HepG2 (cell line): ENCODE measurements at places on chromosomes 6 and 20. TPM values are rescaled to one million over a fixed set of nuclear protein-coding genes. Genes with fewer than 3 reads are reported as not detected.

The TINAG gene
- 0.08 TPM in 1 of 2 replicates, not detected in the other for polyA plus RNA-seq

The RSPH9 gene
- not detected in 2 replicates for polyA plus RNA-seq

The CST5 gene
- 0.16 TPM in 1 of 2 replicates, not detected in the other for polyA plus RNA-seq

The TUBB1 gene
- polyA plus RNA-seq: 51.5 and 57.6 TPM in 2 replicates

The PLEKHG1 gene
- 0.03 TPM in 2 replicates for polyA plus RNA-seq

The MYL9 gene
- 0.87 and 1.1 TPM in 2 replicates for polyA plus RNA-seq

The FOXS1 gene
- not detected in 2 replicates for polyA plus RNA-seq

The RIPPLY2 gene
- not detected in 2 replicates for polyA plus RNA-seq

The AFDN gene
- polyA plus RNA-seq: 151 and 156 TPM in 2 replicates

The CTCFL gene
- 0.04 and 0.05 TPM in 2 replicates for polyA plus RNA-seq

The OR2J3 gene
- polyA plus RNA-seq: 0.46 and 0.70 TPM in 2 replicates

The NKAPL gene
- not detected in 2 replicates for polyA plus RNA-seq

The KIAA0408 gene
- not detected in 2 replicates for polyA plus RNA-seq

The PLG gene
- 1.7 and 5.7 TPM in 2 replicates for polyA plus RNA-seq

The RBPJL gene
- polyA plus RNA-seq: not detected in 2 replicates

The DDX43 gene
- polyA plus RNA-seq: not detected in 2 replicates

The AKAP7 gene
- polyA plus RNA-seq: 2.5 and 3.6 TPM in 2 replicates

The ARMC2 gene
- polyA plus RNA-seq: 1.4 and 2.2 TPM in 2 replicates

The GPLD1 gene
- polyA plus RNA-seq: 6.0 and 6.2 TPM in 2 replicates

The LY6G6F gene
- polyA plus RNA-seq: not detected in 2 replicates

The OLIG3 gene
- 0.03 TPM in 1 of 2 replicates, not detected in the other for polyA plus RNA-seq

The BACH2 gene
- 0.01 TPM in 1 of 2 replicates, not detected in the other for polyA plus RNA-seq

The ZSCAN31 gene
- 3.6 and 5.3 TPM in 2 replicates for polyA plus RNA-seq

The IFNGR1 gene
- polyA plus RNA-seq: 71.6 and 87.8 TPM in 2 replicates

The TMEM14A gene
- polyA plus RNA-seq: 18.2 and 24.6 TPM in 2 replicates

The MEI4 gene
- not detected in 2 replicates for polyA plus RNA-seq

The DNMT3B gene
- 3.8 and 4.5 TPM in 2 replicates for polyA plus RNA-seq
